Stimulated activated CD4-positive, alpha-beta T cell treated with anti-CD3 and anti-CD28 coated beads, Interleukin-4, amount 100 ng/mL, for 1 hour (primary cell): ENCODE measurements at places on chromosomes 12 and 14.

DNA sequence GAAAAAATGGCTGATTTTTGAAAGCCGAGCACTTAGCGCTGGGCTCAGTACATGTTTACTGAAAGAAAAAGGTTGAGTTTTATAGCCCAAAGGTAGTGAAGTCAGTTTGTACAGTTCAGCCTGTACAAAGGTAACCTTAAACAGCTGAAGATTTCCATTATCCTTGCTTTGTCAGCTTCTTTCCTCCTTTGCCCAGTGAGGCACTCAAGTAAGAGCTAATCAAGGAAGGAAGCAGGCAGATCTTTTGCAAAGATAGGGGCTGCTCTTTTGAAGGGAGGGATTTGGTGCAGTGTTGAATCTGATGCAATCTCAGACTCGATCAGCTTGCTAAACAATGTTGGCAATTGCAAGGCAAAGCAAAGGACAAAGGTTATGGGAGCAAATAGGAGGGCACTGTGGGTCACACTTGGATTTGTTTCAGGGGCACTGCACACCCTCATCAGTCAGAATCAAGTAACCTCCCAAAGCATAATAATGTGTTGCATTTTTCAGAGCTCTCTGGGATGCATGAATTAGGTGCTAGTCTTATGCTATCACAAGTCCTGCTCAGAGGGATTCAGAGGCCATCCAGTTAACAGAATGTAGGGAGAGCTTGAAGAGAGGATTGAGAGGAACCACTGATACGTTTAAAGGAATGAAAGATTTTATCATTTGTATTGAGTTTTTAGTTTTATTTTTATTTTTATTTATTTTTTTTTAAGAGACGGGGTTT, 44.4 kb downstream of the ANO6 start:
- no peak for DNase-seq

DNA sequence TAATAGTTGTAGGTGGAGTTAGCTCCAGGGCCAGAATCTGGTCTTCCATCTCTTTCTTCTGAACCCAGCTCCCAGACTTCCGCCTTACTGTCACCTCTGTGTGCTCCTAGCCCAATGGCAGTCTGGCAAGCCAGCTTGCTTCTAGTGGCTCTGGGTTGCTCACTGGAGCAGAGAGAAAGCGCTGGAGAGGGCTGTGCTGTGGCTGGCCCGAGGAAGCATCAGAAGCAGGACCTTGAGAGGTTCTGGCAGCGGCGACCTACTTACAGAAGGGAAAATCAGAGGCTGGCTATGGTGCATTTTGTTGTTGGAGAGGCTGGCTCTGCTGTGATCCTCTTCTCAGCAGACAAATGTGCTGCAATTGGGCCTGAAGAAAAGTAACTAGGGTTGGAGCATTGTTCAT, 28.6 kb downstream of the KCNA5 start:
- no peak for DNase-seq

DNA sequence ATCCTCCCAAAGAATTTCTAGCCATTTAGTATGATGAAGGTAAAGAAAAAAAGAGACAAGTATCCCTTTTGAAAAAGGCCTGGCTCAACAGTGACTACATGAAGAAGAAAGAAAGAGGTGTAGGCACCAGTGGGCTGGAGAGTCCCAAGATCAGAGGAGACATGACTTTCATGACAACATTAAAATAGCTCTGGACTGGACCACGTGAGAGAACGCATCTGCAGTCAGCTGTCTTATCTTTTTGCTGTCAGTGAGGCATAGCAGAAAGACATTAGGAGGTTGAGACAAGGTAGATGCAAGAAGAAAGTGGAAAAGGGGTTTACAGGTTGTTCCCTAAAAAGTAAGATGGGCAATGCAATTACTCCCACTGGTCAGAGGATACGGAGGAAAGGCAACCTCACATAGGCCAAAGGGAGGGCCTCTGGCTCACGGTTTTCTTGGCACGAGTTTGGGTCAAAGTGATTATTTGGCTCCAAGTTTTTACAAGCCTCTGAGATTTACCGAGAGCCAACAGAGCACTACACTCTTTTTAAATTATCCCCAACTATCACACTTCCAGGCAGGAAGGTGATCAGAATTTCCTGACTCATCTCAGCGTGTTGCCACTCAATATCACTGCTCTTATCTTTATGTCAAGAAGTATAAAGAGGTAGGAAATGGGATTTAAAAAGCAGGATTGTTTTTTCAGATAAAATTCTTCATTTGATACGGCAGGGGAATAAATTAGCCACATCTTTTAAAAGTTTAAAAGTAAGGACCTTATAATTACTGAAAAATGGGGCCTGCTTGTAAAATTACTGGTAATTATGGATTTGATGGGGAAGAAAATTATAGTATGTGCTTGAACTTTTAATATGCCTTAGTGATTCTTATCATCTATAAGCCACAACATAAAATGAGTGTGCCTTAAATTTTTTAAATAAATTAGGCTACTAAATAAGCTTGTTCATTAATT, 29.2 kb downstream of the TMTC1 start:
- DNase-seq, result no peak

- no peak for DNase-seq
Measured at GRCh38 chr12:100940503-100940902, 145.9 kb downstream of the ANO4 start.

DNA sequence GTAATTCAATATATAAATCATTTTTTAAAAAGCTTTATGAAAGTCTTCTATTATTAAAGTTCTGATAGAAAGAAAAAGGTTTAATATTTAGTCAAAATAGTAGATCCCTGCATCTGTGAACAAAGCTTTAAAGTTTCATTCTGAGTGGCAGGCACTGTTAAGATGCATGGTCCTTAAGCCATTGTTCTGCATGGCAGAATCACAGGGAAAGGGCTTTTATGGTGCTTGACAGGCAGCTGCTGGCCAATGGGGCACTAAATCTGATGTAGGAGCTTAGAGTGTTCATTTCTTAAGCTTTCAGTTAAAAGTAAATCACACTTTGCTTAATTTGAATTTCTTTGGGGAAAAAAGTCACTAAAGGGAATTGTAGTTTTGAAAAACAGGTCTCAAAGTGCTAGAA, 148.2 kb downstream of the PLEKHA5 start:
- DNase-seq, result no peak

GRCh38 chr12:22318108-22318737, 16.3 kb downstream of the ST8SIA1 start:
- no peak for DNase-seq

DNA sequence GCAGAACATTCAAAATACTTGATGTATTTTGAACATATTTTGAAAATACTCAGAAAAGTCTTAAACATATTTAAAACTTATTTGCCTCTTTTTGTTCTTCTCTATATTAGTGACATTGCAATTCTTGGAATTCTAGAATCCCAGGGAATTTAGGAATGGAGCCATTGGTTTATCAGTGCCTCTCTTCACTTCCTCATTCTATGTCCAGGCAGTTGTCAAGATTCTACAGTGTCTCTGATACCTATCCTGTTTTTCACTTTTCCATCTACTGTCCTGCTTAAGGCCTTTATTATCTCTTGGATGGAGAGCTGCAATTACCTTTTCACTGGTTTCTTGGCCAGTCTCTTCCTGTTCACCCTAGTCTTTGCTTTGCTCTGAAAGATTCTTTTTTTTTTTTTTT, 144.6 kb downstream of the TTLL5 start:
- no peak for DNase-seq

DNA sequence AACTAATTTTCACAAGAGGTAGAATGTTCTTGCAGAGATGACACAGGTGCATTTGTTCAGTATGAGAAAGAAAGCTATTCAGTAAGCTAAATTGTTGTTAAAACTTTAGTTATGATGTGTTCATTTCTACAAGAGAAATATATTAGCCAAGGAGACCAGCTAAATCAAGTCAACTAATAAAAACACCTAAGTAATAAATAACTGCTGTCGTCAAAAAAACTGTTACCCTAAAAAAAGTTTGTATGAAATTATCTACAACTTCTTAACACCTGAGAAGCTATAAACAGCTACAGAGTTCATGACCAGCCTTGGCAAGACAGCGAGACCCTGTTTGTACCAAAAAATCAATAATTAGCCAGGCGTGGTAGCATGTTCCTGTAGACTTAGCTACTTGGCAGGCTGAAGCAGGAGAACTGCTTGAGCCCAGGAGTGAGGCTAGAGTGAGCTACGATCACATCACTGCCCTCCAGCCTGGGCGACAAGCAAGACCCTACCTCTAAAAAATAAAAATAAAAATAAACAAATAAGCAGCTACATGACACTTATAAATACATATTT, 67.6 kb upstream of the AP4S1 start:
- DNase-seq, result no peak

DNA sequence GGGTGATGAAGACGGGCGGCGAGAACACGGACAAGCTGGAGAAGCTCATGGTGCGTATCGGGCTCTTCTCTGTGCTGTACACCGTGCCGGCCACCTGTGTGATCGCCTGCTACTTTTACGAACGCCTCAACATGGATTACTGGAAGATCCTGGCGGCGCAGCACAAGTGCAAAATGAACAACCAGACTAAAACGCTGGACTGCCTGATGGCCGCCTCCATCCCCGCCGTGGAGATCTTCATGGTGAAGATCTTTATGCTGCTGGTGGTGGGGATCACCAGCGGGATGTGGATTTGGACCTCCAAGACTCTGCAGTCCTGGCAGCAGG, 1.9 kb downstream of the FZD10 start:
- DNase-seq, result no peak

DNA sequence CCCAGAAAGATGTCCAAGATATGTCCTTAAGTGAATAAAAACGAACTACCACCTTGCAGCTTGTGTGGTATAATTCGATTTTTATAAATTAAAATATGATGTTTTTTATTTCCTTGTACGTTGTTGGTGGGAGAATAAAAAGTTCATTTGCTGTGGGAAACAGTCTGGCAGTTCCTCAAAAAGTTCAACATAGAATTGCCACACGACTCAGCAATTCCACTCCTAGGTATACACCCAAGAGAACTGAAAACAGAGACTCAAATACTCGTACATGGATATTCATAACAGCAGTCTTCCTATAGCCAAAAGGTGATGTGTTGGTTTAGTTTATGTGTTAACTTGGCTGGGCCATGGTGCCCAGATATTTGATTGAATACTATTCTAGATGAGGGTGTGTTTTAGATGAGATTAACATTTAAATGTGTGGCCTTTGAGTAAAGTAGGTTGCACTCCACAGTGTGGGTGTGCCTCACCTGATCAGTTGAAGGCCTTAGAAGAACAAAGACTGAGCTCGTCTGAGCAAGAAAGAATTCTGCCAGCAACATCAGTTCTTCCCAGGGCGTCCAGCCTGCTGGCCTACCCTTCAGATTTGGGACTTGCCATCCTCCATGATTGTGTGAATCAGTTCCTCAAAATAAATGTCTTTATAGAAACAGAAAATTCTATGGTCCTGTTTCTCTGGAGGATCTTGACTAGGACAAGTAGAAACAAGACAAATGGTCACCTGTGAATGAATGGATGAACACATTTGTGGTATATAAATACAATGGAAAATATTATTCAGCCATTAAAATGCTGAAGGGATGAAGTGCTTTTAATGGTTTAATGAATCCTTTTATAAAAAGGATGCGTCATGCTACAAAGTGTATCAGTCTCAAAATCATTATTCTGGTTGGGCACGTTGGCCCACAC, 5.1 kb upstream of the DENR start:
- no peak for DNase-seq

DNA sequence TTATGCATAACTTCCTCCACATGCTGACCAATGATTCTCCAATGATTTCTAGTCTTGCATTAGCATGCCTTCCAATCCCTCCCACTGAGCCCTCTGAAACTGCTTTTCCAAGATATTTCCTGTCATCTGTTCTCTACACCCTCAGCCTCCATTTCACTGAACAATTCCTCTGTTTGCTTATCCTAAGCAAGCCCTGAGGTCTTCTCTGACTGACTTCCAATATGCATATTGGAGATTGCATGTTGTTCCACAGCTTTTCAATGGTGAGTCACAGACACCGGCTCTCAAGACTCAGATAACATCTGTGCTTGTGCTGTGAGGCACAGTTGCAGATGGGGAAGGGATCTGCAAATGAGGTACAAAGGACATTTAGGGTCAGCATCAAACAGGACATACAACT, 141.0 kb downstream of the SLC16A7 start:
- no peak for DNase-seq

DNA sequence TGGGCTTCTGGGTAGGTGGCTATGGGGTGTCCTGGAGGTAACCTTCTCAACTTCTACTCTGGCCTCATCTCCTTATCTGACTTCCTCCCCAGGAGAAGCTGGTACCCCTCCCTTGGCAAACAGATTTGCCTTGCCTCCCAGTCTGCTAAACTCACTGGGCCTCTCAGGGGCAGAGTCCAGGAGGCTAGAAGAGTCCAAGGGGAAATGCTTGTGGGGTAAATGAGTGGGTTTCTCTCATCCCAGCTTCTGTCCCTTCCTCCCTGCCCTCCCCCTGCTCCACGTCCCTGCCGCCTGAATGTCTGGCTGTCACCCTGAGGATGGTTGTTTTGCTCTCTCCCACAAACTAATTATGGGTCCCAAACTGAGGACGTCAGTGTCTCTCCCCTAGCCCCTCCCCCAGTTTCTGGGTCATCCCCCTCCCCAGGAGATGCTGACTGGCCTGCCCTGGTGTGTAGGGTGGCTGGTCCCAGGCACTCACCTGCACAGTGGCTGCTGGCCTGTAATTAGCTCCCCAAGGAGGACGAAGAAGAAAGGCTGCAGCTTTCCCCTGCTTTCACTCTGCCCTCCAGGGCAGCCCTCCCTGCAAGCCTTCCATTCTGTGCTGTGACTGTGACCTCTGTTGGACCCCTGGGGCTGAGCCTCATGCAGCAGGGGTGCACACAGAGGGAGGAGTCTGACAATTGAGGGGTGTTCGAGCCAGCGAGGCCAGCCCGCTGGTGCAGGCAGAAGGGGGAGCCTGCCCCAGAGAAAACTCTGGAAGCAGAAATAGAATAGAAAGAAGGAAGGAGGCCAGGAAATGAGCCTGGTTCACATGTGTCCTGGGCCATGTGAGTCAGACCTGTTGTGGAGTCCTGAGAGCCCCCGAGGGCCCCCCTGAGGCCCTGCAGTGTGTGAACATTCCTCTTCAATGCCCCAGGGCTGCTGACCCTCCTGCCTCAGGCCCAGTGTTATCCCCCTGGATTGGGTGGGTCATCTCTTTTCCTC, at the start of gene LRP1-AS:
TSS of gene LRP1-AS (minus strand) at position 659 of the 984 bp plus-strand sequence.
- no peak for DNase-seq

- no peak for DNase-seq
Measured at GRCh38 chr12:41950455-41950854, 194.2 kb downstream of the GXYLT1 start.

- no peak for DNase-seq
Measured at GRCh38 chr12:111277570-111277969, 91.3 kb downstream of the PHETA1 start.

- peak; percentile 21 for DNase-seq
Measured at GRCh38 chr12:104285740-104286515, 17.6 kb upstream of the EID3 start.

DNA sequence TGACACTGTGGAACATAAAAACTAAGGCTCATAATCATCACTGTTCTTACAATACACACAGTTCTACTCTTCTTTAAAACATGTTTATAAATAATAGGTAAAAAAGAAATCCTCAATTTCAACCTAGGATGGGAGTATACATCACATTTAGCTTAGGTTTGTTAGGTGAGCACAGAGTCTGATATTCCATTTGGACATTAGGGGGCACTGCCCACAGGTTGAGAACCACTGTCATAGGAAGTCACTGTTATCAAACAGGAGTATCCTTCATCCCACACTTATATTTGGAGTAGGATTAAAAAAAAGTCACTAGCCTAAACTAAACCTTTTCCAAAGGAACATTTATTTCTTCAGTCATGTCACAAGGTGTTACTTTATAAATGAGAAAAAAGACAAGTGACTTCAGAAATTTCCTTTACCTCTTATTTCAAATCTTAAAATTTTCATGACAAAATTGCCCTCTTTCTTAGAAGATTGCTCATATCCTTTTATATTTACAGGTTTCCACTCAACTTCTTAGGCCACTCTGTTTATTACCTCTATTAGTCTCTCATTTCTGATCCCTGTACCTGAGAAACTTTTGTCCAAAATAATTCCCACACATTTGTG, 240.6 kb downstream of the CPNE8 start:
- no peak for DNase-seq

- peak; percentile 32 for DNase-seq
Measured at GRCh38 chr12:53098354-53098981, 1.0 kb downstream of the IGFBP6 start.
